Bronchial epithelial cell (primary cell): ENCODE measurements at places on chromosomes 3 and 15. TPM values are rescaled to one million over a fixed set of nuclear protein-coding genes. Genes with fewer than 3 reads are reported as not detected.

DNA sequence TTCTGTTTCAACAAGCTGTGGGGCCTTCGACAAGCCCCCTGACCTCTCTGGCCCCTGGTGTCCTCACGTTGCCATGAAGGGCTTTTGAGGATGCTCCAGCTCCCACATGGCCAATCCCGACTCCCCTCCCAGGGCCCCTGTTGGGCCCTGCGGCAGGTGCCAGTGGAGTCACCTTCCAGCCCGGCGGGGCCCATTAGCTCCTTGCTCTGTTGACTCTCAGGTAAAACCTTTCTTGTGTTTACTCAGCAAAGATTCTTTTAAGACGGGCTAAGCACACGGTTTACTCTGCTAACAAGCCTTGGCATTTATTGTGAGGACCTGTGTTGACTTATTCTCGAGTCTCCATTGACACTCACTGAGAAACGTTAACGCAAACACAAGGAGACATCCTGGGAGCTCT lies 15.0 kb downstream of the RPLP1 start:
- DNase-seq, result peak; percentile 50

DNA sequence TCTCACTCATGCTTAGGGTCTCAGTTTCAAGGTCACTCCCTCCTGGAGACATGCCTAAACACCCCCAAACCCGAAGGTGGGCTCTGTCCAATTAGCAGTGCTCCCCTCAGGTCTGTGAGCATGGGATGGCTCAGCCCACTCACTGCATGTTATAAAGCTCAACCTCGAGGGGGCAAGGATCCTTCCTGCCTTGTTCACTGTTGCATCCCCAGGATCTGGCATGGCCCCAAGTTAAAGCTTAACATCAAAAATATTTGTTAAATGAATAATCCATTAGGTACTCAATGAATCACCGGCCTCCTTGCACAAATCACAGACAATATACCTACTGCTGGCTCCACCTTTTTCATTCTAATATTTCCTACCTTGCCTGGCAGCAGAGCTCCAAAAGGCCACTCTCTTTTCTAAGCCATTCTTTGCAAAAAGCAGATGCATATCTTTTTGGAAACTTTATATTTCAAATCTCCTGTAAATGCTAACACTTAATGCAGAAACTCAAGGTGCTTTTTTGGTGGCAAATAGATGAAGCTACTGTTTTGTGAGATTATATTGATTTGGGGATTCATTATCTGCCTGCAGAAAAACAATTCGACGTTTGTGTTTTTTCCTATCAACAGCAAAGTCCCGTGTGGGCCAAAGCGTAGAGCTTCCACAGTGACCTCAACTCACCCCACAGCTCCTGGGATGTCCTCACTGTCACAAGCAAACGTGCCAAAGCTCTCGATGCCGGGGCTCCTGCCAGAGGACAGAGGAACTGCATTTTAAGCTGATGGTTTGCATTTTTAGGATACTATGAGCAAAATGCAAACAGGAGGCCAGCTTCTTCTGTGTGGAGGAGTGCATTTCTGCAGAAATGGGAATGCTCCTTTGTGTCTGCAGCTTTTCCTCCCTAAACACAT lies 35.4 kb downstream of the PCOLCE2 start:
- peak; percentile 92 for DNase-seq

DNA sequence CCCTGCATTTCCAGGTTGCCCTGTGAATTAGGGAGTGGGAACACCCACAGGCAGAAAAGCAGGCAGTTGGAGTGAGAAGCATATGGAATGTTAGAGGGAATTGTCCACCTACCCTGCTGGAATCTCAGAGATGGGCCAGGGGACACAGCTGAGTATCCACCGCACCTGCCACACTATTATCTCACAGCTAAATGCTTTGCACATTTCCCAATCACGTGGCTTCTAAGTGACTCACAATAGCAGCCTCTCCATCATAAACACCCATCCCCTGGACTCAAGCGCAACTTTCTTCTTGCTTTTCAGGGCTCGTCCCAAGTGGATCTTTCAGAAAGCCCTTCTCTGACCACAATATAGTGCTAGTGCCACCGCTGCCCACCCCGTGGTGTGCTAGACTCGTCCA lies 389.0 kb upstream of the LMCD1 start:
- no peak for DNase-seq

- DNase-seq, result no peak
These were observed 202.6 kb downstream of the PDCD6IP start for GRCh38 chr3:34001022-34001421.

- no peak for DNase-seq
These were observed 633.6 kb upstream of the UBE2E2 start for GRCh38 chr3:22569570-22569969.

- no peak for DNase-seq
These were observed 597 bp upstream of the CAMK1 start for GRCh38 chr3:9770276-9770812.

GRCh38 chr3:99755831-99756230 lies 61.8 kb upstream of the CMSS1 start:
- DNase-seq, result no peak

DNA sequence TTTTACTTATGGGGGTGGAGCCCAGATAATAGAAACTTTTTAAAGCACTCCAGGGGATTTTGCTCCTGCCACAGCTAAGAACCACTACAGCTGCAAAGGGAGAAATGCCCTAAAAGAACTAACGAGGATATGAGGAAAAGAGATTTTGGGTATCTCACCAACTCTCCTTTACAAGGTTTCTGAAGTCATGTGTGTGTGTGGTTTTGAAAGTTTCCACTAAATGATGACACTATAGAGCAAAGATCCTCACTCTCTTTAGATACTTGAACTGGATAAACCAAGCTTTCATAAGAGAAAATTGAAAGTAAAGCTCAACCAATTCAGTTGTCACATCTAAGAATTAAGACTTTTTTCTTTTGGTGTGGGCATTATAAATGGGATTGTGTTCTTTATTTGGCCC lies 455.3 kb upstream of the ALCAM start:
- DNase-seq, result no peak

- peak; percentile 25 for DNase-seq
These were observed 38.6 kb downstream of the ACSBG1 start for GRCh38 chr15:78195735-78196201.

DNA sequence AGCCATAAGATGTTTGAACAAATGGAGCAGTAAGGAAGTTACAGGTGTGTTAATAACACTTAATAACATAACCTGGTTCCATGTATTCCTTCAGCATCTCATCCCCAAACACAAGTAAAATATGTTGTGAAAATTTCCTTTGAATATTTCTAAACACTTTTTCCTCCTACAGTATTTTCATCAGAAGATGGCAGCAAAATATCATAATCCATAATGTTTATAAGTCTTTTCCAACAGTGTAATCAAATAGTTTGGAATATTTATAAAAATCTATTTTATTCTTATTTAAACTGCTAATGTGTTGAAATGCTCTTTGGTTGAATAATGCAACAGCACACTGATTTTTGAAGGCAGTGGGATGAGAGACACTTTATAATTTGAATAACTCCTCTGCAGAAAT lies 1020.5 kb downstream of the OTOL1 start:
- no peak for DNase-seq

GRCh38 chr3:121980450-121980796 lies 41.6 kb downstream of the ILDR1 start:
- no peak for DNase-seq

- no peak for DNase-seq
These were observed 29.9 kb downstream of the MME start for GRCh38 chr3:155110022-155110421.

DNA sequence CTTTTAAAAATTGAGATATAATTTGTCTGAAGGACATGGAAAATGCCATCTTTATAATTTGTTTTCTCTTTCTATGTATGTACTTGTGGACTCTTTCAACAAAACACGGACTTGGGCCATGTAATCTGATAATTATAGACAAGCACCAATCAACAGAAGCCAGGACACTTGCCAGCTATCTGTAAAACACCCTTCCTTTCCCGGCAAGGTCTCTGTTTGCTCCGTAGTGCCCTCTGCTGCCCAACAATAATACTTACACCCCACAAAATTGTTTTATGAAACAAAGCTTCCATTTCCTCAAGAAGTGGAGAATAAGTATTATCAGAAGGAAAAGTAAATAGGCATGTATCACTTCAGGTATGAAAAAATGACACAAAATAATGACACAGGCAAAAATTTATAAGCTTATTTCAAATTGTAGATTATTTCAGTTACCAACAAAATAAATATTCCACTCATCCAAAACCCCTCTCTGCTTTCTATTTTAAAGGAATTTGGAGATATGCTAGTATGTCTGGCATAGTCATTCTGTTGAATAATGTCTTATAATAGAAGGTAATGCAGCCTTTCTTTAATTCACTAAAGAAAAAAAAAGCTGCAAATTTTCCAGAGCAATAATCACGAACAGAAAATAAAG lies 32.8 kb downstream of the MYH15 start:
- DNase-seq, result peak; percentile 63

DNA sequence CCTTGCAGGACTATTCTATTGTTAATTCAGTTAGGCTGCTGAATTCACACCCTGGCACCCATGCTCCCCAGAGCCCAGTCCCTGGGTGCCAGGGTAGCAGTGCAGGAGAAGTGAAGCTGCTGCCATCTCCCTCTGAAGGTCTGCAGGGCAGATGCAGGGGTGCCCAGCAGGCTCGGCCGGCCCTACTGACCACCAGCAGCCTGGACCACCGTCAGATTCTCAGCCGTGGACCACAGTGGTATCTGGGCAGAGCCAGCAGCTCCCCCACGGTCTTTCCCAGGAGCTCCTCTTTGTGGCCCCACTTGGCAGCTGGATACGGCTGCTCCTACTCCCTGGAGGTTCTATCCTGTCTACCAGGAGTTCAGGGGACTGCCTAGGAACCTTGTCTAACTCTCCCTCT lies 46.8 kb downstream of the ALDH1L1 start:
- DNase-seq, result no peak

DNA sequence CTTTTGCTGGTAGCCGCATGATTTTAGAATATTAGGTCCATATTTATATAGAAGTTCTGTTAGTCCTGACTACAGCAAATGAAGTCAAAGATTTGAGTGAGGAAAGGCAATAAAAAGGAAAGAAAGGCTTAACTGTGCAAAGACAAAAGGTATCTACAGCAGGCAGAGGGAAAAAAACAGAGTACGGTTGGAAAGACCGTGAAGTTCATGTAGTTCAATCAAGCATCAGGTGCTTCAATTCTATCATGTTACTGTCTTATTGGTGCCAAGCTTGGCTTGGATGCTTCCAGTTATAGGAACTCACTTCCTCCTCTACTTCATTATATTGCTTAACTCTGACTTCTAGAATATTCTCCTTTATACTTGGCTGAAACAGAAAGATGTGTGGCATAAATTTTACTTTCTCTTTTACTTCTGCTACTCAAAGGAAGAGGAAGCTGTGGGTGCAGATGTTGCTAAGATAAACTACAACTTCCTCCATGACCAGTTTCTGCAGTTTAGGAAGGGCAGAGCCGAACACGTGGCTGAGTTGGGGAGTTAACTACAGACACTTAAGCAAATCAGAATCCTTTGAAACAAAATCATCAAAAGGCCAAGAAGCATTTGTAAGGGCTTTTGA lies 72.6 kb upstream of the ZBED2 start:
- DNase-seq, result peak; percentile 42

DNA sequence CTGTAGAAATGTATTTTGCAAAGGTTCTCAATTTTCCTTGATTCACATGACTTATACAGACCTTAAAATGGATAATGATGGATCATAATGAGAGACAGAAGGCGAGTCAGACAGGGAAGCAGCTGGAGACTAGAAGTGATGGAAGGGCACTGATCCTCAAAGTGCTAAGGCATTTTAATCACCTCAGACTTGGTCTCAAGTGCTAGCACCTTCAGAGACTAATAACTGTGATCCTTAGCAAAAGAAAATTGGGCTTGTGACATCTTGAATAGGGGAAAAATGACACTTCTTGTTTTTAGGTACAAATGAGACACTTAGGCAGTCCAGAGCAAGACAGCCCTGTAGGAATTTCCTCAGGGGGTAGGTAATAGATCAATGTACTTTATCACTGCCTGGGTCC lies 1011.7 kb downstream of the SQOR start:
- no peak for DNase-seq

GRCh38 chr3:76990606-76991005 lies 49.3 kb upstream of the ROBO2 start:
- DNase-seq, result no peak

DNA sequence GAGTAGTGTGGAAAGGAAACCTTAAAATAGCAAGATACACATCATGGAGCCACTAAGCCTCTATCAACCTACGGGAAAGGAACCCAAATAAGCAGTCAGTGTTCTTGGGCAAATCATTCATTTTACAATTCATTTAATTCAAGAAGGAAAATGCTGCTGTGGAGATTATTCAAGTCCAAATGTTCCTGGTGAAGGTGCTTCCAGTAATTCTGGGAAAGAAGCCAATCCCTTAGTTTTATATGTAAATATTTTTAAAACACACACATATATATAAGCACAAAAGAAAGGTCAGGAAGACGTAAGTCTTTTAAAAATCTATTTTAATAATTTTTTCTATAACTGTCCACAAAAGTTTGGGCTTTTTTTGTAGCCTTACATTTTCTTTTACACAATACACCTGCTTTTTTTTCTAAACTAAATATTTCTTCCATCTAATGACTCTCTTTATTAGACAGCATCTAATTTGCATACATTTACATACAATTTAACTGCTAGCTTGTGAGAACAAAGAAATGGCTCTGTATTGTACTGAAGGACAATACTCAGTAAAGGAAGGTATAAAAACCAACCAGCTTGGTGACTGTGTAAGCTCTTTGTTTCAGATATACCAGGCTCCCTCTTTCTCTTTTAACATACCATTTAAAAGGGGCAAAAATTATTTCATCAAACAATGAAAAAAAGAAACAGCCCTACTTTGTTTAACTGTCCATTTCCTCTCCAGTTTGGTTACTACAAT lies 269.5 kb downstream of the ZBTB20 start:
- DNase-seq, result no peak

- DNase-seq, result no peak
These were observed 2.4 kb upstream of the ADGRG7 start for GRCh38 chr3:100606894-100607512.

- DNase-seq, result peak; percentile 90
These were observed 39.8 kb downstream of the PRICKLE2 start for GRCh38 chr3:64185436-64185835.

DNA sequence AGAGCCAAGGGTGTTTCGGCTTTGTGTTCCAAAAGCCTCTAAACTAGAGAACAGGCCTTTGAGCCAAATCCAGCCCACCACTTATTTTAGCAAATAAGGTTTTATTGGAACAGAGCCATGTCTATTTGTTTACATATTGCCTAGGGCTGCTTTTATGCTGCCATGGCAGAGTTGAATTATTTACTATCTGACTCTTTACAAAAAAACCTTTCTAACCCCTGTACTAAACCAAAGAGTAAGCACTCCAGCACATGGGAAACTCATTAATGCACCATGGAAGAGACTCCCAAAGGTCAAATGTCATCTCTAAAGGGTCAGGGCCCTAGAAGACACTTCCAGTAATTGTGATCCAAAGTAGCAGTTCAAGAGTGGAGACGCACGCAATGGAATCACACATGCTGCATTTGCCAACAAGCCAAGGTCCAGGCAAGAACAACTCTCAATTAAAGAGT lies 22.3 kb downstream of the OSBPL10 start:
- no peak for DNase-seq

- DNase-seq, result peak; percentile 75
These were observed 195.2 kb downstream of the EFHB start for GRCh38 chr3:19738846-19739245.

The SH2D7 gene
- total RNA-seq, result not detected in 2 replicates

The VIPR1 gene
- total RNA-seq, result 4.2 and 5.8 TPM in 2 replicates

The FETUB gene
- 0.38 TPM in 1 of 2 replicates, not detected in the other for total RNA-seq

The MGLL gene
- total RNA-seq, result 25.5 and 47.9 TPM in 2 replicates

The CRABP1 gene
- total RNA-seq, result not detected in 2 replicates

The NMNAT3 gene
- total RNA-seq, result 3.9 and 7.8 TPM in 2 replicates

The MOBP gene
- total RNA-seq, result not detected in 2 replicates

The PODXL2 gene
- 1.8 and 3.4 TPM in 2 replicates for total RNA-seq
